ENCODE measurements at places on chromosomes 6 and 20. TPM values are rescaled to one million over a fixed set of nuclear protein-coding genes. Genes with fewer than 3 reads are reported as not detected.

PTCHD4 gene
- total RNA-seq, result 0.79 TPM

COL21A1 gene
- total RNA-seq, result 23.2 TPM

SLC35D3 gene
- total RNA-seq, result not detected

MYBL2 gene
- total RNA-seq, result 0.84 TPM

NMBR gene
- not detected for total RNA-seq

C6orf58 gene
- not detected for total RNA-seq

SEC23B gene
- total RNA-seq, result 9.5 TPM

SLC2A4RG gene
- total RNA-seq, result 104 TPM

SLC2A10 gene
- total RNA-seq, result 1.9 TPM

MAFB gene
- total RNA-seq, result 12.9 TPM

SLC17A5 gene
- 4.9 TPM for total RNA-seq

CDH4 gene
- total RNA-seq, result not detected

EYS gene
- total RNA-seq, result not detected

HTR1E gene
- total RNA-seq, result not detected

ADAM33 gene
- total RNA-seq, result 12.2 TPM

TREM1 gene
- 0.92 TPM for total RNA-seq

SLC32A1 gene
- not detected for total RNA-seq

FLRT3 gene
- total RNA-seq, result 1.0 TPM

BPIFB2 gene
- total RNA-seq, result not detected

ADGRF4 gene
- total RNA-seq, result not detected

FAXC gene
- total RNA-seq, result not detected

DZANK1 gene
- 0.50 TPM for total RNA-seq

HRH3 gene
- total RNA-seq, result not detected

TFAP2A gene
- total RNA-seq, result 0.97 TPM

PLN gene
- total RNA-seq, result 2,753 TPM

SEMG1 gene
- total RNA-seq, result not detected

FAM83B gene
- total RNA-seq, result 3.3 TPM

NFYA gene
- 12.1 TPM for total RNA-seq

PTK6 gene
- total RNA-seq, result not detected

GRIK2 gene
- 2.3 TPM for total RNA-seq

TFAP2B gene
- total RNA-seq, result not detected

FBXL4 gene
- total RNA-seq, result 20.6 TPM

LY6G6C gene
- not detected for total RNA-seq

UBE2J1 gene
- 13.6 TPM for total RNA-seq

MED20 gene
- total RNA-seq, result 18.7 TPM

FAM110A gene
- 3.1 TPM for total RNA-seq
